Immature natural killer cell (primary cell): ENCODE measurements at places on chromosomes 12 and 14. TPM values are rescaled to one million over a fixed set of nuclear protein-coding genes. Genes with fewer than 3 reads are reported as not detected.

DNA sequence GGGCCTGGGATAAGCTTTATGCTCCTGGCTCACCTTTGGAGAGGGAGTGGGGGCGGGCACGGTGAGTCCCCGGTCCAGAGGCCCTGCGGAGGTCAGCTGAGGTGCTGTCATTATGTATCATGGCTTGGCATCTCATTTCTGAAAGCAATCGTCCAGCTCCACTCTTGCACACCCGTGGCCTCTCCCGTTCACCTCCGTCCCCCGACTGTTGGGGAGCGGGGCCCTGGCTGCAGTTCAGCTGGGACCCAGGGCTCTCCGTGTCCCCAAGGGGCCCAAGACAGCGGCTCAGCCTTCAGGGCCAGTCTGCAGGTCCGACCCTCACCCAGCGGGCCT is 10.6 kb downstream of the BMP4 start:
- no peak for DNase-seq

Gene RPL10L
- not detected for polyA plus RNA-seq

DNA sequence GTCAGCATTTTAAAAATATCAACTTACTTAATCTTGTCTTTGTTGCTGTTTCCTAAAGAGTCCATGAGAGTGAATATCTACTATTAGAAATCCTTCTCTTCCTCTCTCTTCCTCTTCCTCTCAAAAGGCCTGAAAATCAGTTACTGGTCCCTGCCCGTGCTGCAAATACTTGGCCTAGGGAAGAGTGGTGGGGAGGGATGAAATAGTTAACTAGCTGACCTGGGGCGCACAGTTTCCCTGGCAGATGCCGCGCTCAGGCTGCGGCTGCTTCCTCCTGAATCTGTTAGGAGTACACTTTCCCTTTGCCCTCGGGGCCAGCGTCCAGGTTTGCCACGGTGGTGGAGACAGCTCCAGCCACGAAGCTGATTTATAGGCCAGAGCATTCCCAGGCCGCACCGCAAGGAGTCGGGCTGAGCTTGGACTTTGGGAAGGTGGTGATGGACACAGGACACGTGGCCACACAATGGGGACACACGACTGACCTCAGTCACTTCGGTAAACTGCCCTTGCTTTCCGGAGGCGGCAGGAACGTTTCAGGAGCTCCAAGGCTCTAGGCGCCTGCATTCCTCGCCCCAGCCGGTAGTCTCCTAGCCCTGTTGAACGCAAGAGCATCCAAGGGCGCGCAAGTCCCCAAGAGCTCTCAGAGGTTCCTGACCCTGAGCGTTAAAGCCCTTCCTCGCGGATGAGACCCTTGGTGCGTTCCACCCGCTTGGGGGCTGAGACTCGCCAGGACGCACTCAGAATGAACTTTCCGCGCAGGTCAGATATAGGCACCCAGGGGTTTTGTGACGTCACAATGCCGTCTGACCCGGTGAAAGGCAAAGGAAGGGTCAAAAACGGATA is 7.1 kb upstream of the ASCL1 start:
- DNase-seq = no peak

GRCh38 chr12:12443431-12443878 is 86.6 kb downstream of the BORCS5 start:
- no peak for DNase-seq

Gene DPPA3
- polyA plus RNA-seq = not detected

Gene ANO6
- 30.7 TPM for polyA plus RNA-seq

Gene RERGL
- not detected for polyA plus RNA-seq

Gene TDP1
- polyA plus RNA-seq = 25.8 TPM

Gene CPNE6
- not detected for polyA plus RNA-seq

- no peak for DNase-seq
These were observed 702.7 kb downstream of the TMTC2 start for GRCh38 chr12:83389237-83389996.

DNA sequence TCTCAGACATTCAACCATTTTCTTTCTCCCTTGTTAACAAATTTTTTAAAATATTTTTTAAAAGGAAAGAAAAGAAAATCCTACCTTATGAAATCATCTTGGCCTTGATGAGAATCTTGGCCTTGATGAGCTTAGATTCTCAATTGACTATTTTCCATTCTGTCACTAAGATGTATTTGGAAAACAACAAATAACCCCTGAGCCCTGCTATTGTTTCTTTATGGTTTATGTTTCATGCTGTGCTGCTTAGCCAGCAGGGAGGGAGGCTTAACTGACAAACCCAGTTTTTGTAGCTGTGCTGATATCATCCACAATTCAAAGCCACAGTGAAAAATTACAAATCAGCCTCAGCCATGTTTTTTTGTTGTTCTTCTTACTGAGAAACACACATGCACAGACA is 404.1 kb downstream of the RAD51B start:
- no peak for DNase-seq

DNA sequence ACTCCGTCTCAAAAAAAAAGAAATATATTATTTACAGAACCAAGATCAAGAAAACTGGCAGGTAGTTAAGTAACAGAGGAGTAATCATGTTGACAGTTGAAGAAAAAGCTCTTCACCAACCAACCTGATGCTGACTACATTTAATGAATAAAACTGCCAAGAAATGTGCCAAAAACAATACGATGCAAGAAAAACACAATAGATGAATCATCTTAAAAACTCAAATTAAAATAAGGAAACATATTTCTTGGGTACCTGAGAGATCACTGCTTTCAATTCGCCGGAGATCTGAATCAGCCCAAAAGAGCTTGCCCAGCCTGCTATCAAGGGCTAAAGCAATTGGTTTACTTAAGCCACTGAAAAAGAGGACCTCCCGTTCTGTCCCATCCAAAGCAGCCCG is 76.4 kb downstream of the BCL2L14 start:
- DNase-seq = no peak

- DNase-seq = no peak
These were observed 43.1 kb downstream of the STX2 start for GRCh38 chr12:130795906-130796305.

Gene TCL1B
- polyA plus RNA-seq = not detected

DNA sequence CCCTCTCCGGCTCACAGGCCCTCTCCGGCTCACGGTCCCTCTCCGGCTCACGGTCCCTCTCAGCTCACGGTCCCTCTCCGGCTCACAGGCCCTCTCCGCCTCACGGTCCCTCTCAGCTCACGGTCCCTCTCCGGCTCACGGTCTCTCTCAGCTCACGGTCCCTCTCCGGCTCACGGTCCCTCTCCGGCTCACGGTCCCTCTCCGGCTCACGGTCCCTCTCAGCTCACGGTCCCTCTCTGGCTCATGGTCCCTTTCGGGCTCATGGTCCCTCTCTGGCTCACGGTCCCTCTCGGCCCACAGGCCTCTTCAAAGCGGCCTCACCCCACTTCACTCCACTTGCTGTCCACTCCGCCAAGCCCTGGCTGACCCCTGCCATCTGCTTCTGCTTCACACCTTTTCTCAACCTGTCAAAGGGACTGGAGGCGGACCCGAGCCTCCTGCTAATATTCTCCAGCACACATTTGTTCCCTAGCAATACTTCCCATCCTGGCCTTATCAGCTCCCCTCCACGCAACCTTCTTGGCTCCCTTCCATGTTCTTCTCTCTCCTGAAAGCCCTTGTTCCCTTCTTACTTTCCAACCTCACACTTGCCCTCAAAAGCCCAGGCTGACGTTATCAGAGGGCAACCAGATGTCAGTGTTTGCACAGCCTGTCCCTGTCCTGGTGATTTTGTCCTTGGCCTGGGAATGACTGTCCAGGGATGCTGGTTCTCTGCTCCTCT is 176.7 kb downstream of the CALM1 start:
- no peak for DNase-seq
